ENCODE measurements at places on chromosomes 2 and 18. TPM values are rescaled to one million over a fixed set of nuclear protein-coding genes. Genes with fewer than 3 reads are reported as not detected.

SERPINB10 gene
- not detected for total RNA-seq

CHRNA1 gene
- not detected for total RNA-seq

GPBAR1 gene
- total RNA-seq: 0.16 TPM

STK17B gene
- total RNA-seq: 17.1 TPM

FOXD4L1 gene
- total RNA-seq: 0.63 TPM

TUBA4B gene
- total RNA-seq: not detected

MROH2A gene
- not detected for total RNA-seq

SLC39A10 gene
- 59.8 TPM for total RNA-seq

ARID5A gene
- 3.4 TPM for total RNA-seq

ZSWIM2 gene
- total RNA-seq: not detected

WDR33 gene
- total RNA-seq: 46.7 TPM

C1GALT1C1L gene
- 0.27 TPM for total RNA-seq

ANKRD30B gene
- not detected for total RNA-seq

All from MCF 10A (cell line).